SW480 (cell line): ENCODE measurements at places on chromosomes 12 and 14.

- DNase-seq, result no peak
Measured at GRCh38 chr14:20428010-20428365, 8.0 kb downstream of the KLHL33 start.

DNA sequence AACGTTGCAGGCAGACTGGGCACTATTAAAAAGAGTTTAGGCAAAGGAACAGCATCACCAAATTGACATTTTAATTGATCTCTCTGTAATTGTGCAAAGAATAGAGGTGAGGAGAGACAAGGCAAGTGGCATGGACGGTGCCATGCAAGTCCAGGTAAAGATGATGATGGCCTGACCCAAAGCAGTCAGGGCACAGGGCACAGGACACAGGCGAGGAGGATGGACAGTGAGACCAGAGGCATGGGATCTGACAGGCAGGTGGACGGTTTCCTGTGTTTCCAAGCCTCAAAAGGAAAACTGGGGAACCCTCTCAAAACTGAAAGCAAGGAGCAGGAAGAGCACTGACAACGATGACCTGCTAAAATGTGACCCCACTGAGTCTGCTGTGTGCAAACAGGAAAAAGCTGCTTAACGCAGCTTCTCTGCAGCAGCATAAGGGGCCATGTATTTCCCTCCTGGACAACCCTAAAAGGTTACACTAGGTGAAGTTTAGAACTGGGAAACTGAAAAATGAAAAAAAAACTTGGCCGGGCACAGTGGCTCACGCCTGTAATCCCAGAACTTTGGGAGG, 50.9 kb downstream of the CLIP1 start:
- no peak for DNase-seq

- DNase-seq, result no peak
Measured at GRCh38 chr12:53201639-53202038, 5.4 kb downstream of the ITGB7 start.

DNA sequence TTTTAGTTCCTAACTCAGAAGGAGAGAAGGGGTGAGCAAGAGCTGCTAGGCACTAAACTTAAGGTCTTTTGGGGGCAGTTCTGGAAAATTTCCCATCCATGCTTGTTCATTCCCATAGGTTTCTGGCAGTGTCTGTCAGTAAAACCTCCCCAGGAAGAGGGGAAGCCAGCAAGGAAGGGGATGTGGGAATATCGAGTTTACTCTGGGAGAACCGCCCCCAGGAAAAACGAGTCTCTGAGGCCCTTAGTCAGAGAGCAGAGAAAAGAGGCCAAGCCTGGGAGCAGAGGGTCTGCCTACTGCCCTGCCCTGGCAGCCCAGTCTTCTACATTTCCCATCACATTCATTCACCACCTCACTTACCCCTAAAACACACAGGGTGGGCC, 55.9 kb downstream of the TMCC3 start:
- no peak for DNase-seq

- DNase-seq, result no peak
Measured at GRCh38 chr12:880656-881055, 68.8 kb downstream of the RAD52 start.

DNA sequence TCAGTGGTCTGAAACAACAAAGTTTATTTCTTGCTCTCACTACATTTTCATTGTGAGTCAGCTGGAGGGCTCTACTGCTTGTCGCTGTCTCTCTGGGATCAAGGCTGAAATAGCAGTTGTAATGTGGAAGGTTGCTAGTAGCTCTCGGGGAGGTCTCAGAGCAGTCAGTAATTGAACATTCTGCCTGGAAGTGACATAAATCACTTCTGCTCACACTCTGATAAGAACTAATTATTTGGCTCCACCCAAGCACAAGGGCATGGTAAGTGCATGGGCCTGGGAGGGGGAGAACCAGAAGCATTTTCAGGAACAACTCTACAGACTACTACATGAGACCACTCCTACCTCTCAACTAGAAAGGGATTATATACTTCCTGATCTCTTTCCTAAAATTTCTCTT, 128.2 kb downstream of the TMEM117 start:
- DNase-seq, result no peak
